C1 segment of cervical spinal cord (tissue), 14 donors: ENCODE measurements at places on chromosomes 2 and 18.

DNA sequence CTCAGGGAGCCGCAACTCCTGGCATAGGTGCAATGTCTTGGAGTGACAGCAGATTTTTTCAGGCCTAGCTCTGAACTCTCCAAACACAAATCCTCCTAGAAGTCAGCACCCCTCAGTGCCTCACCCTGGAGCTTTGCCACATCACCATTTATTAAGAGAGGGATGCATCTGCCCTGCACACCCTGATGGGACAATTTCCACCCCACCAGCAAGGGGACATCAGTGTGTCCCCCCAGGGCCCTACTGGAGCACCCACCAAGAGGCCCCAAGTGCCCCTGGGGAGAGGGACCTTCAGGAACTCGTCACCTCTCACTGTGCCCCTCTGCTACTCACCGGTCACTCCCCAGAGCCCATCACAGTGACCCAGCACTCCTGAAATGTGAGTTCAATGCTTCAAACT, 144.7 kb downstream of the NDUFA10 start:
- DNase-seq: no peak

GRCh38 chr2:145919477-145919876, 1399.6 kb upstream of the ZEB2 start:
- no peak for DNase-seq

DNA sequence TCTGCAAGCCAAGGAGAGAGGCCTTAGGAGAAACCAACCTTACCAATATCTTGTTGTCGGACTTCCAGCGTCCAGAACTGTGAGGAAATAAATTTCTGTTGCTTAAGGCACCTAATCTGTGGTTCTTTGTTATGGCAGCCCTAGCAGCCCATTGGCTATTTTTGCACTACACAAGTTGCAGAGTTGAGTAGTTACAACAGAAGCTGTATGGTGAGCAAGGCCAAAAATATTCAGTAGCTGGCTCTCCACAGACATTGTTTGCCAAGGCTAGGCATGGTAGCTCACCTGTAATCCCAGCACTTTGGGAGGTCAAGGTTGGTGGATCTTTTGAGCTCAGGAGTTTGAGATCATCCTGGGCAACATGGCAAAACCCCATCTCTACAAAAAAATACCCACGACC, 27.1 kb upstream of the SCYGR1 start:
- DNase-seq: no peak

DNA sequence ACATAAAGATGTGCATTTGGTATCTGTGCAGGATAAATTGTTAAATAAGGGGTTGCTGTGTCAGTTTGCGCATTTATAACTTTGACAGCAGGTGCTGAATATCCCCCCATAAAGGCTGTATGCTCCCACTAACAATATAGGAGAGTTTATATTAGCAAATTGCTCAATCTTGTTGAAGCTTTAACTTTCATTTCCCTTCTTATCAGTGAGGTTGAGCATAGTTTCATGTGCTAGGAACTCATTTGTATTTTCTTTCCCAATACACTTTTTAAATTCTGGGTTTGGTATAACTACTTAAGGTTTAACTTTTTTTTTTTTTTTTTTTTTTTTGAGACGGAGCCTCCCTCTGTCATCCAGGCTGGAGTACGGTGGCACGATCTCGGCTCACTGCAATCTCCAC, 89.0 kb downstream of the FAM117B start:
- no peak for DNase-seq

DNA sequence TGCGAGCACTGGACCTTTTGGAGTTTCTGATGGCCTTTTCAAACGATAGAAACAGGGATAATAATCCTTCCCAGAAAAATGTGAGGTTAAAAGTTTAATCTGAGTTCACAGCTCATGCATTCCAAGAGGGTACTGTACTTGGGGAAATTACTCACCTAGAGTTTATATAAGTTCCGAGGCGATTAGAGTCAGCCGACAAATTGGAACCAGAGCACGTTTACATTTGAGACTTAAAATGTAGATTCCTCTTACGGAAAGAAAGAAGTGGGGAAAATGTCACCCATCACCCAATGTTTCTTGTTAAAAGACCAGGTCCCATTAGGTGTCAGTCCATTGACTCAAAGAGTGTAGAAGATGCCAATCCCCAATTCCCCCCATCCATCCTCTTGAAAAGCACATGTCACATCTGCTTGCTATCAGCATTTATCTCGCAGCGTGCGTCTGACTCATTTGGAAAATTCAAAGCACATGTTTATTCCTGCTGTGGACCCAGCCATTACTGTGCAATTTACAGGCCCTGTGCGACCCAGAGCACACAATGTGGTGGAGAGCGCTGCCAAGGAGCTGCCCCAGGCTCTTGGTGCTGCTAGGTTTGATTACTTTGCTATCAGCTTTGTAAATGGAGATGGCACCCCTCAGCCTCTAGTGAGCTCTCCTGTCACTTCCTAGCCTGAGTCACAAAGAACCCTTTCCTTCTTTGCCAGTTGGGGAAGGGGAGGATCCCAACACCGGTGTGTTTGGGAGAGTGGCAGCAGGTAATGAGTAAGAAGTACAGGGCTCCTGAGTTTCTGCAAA, 104.8 kb downstream of the COLEC12 start:
- DNase-seq: no peak

GRCh38 chr18:43158381-43158780, 42.9 kb upstream of the RIT2 start:
- no peak for DNase-seq

- no peak for DNase-seq
These were observed 922.7 kb upstream of the CHAC2 start for GRCh38 chr2:52844701-52845423.

- no peak for DNase-seq
These were observed 22.1 kb upstream of the CNOT11 start for GRCh38 chr2:101230541-101231001.
